SJSA1 (cell line): ENCODE measurements at places on chromosomes 3 and 15. TPM values are rescaled to one million over a fixed set of nuclear protein-coding genes. Genes with fewer than 3 reads are reported as not detected.
A peak's percentile ranks its signal among the peaks of the same experiment; 100 is the strongest.

GRCh38 chr3:189699885-189700284 is 68.7 kb downstream of the TP63 start:
- no peak for DNase-seq

Gene CHRM5
- total RNA-seq, result 0.11 TPM in 1 of 2 replicates, not detected in the other

Gene MKRN2OS
- total RNA-seq, result not detected in 2 replicates

DNA sequence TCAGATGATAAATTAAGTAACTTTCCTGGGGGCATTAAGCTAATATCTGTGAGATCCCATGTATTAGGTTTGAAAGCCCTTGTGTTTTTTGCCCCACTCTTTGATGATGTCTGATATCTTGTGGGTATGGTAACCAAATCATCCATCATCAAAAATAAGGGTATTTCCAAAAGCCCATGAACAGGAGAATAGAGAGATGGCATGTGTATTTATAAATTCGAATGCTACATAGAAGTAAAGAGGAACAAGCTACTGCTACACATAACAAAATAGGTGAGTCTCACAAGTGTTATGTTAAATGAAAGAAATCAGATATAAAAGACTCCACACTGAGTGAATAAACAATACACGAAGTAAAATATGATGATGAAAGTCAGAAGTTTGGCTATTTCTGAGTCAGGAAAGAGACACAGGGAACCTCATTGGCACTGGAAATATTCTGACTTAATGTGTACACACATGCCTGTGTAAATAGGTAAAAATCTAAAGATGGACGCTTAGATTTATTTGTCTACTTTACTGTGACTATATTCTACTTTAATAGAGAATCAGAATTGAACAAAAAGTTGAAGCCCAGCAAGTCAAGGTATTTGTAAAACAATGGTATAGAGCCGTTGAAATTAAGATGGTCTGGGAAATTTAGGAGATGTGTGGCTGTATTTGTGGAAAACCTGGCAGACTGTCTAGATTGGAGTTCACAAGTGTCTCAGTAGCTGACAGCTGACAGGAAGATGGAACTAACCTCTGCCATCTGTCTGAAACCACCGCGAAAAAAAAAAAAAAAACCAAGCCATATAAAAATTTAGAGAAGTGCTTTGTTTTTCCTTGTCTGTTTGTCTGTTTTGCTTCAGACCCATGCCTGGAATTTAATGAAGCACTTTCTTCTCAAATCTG is 111.0 kb upstream of the TGFBR2 start:
- DNase-seq, result no peak

- DNase-seq, result no peak
These were observed 231.2 kb downstream of the THSD4 start for GRCh38 chr15:71346464-71346863.

DNA sequence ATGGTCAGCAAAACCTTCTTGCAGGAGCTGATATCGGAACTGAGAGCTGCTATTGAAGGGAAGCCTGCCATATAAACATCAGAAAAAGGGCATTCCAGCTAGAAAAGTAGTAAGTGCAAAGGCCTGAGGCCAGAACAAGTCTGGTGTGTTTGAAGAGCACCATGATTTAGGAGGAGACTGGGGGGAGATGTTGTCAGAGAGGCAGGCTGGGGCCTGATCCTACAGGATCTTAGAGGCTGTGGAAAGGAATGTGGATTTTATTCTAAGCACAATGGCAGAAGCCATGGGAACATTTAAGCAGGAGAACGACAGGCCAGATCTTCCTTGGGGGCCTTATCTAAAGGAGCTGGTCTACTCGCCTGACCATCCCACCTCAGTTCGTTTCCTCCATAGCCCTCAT is 5.1 kb upstream of the MUC13 start:
- DNase-seq, result no peak

DNA sequence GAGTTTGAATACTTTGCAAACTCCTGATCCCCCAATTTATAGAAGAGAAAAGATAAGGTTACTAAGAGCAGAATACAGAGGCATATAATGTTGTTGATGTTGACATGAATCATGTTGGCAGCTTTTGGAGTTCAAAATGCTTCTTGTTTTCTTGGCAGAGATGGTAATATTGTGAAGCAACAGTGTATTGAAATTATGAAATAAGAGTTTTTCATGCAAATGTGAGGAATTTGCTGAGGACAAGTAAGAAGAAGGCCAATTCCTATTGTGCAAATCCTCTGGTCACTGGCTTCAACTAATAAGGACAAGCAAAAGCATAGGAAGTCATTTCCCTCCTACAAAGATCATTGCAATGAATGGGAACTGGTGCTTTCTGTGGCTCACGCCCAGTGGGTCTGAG is 126.9 kb upstream of the CHL1 start:
- DNase-seq, result no peak

Gene SEC22C
- total RNA-seq, result 66.1 and 78.7 TPM in 2 replicates

Gene RCCD1
- 31.2 and 51.3 TPM in 2 replicates for total RNA-seq

Gene NUP210
- 0.05 TPM in 1 of 2 replicates, not detected in the other for total RNA-seq

GRCh38 chr15:80154336-80154735 is 1.5 kb downstream of the FAH start:
- DNase-seq, result no peak

DNA sequence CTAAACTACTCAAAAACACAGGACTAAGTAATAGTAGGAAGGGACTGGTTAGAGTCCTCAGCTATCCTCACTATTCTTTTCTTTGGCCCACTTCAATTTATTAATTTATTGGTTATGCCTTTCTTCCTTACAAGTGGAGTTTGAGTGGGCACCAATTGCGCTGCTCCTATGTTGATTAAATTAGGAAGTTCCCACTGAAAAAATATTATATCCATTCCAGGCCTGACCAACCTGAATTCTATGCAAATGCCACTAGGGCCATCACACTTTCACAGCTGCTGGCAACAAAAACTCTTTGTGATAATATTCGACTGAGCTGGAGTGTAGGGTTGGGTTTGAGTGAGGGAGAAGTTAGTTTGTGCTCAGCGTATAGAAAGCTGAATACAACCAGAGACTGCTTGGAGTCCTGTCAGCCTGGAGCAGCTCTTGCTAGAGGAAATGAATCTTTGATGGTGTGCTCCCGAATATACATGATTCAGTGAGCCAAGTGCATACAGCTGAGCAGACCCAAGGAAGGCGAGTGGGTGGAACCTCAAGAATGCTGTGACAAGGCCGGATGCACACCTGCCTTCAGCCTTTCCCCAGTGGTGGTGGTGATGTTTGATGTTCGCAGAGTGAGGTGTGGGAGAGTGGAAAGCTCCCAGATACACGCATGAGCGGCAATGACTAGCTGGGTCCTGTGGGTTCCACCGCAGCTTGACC is 1.5 kb downstream of the ARHGEF3 start:
- DNase-seq, result no peak

Gene LSAMP
- total RNA-seq, result not detected in 2 replicates

DNA sequence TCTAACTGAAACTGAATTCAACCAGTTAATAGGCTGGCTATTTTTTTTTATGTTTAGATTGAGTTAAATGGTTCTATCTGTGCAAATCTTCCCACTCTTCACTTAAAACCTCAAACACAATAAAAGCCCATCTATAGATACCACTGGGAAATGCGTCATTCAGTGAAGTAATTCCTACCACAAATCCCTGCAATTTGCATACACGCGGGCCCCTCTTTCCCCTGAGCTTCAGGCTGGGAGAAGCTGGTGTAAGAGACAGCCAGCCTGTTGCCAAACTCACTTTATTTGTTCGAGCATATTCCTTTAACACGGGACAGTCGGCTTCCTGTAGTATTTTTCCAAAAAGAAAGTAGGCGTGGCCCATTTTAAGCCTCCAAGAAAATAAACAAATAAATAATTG is 26.0 kb upstream of the MCTP2 start:
- DNase-seq, result peak; percentile 56

Gene LSMEM2
- not detected in 2 replicates for total RNA-seq

DNA sequence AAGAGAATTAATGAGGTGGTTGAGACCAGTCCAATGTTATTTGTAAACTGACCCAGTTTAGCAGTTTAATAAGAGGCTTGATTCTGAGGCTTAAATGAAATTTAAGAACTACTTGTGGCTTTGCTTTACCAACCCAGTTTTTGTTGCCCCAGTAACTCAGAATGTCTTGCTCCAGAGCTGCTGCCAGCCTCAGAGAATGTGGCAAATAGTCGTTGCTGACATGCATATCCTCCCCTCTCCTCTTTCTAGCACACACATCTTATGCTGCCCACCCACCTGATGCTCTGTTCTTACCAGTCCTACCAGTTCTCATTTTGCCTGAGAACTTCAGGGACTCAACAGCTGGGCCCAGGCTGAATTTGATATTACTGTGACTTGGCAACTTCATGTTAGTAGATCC is 92.4 kb upstream of the TSC22D2 start:
- DNase-seq, result no peak

DNA sequence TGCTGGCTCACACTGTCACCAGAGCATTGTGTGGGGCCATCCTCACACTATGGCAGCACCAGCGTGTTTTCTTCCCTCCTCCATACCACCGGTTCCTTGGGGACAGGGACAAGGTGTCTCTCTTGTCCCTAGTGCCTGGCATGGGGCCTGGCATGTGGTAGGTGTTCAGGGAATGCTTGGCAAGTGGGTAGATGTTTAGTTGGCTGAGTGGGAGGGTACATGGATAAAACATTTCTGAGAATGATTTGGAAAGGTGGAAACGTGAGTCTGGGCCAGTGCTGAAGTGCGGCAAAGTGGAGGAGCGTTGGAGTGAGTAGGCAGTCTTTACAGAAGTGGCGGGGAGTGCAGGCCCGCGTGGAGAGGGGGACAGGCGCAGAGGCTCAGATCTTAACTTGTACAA is 15.0 kb downstream of the SNAPC5 start:
- no peak for DNase-seq

DNA sequence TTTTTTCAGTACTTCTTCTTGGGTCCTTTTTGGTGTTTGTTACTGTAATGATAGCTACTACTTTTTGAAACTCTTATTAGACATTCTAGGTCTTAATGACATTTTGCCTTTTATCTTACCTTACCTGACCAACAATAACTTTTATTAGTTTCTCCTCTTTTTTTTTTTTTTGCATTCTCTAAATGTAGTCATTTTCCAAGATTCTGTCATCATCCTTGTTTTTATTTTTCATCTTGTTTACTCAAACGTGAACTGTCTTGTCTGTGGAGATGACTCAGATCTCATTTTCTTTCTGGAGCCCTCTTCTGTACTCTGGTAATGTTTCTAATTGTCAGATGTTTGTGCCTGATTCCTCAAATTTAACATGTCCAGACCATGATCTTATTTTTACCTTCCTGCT is 2.9 kb downstream of the ABHD5 start:
- no peak for DNase-seq

DNA sequence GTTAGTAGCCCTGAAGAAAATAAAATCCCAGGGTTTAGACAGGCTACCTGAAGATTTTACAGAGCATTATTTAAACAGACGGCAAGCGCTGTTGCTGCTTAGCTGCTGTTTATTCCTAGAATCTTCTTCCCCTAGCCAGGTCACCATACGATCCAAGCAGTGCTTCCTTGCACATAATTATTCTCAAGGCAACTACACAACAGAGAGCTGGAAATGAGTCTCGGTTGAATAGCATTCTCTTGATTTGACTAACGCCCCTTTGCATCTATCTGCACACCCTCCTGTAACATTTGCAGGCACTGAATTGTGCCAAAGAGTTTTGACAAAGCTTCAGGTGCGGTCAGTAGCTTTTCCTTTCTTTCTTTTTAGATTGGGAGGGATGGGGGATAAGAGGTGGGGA is 564.4 kb downstream of the TBL1XR1 start:
- DNase-seq, result no peak

Gene TRAT1
- total RNA-seq, result not detected in 2 replicates

GRCh38 chr3:8882171-8882593 is 81.1 kb downstream of the RAD18 start:
- no peak for DNase-seq

- DNase-seq, result no peak
These were observed 84.8 kb upstream of the POMGNT2 start for GRCh38 chr3:43190670-43191069.

DNA sequence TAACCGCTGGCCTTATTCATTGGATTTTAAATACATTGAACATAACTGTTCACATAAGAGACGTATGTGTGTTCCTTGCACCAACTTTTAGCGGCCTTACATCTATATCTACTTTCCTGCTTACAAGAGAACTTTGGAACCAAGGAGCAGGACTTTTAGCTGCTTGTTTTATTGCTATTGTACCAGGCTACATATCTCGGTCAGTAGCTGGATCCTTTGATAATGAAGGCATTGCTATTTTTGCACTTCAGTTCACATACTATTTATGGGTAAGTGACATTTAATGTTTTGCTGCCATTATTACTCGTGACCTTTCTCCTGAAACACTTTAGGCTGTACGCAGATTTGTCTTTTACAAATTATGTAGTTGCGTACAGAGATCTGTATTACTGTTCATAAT is 47.1 kb downstream of the STT3B start:
- DNase-seq, result no peak

Gene ISLR2
- total RNA-seq, result not detected in 2 replicates

DNA sequence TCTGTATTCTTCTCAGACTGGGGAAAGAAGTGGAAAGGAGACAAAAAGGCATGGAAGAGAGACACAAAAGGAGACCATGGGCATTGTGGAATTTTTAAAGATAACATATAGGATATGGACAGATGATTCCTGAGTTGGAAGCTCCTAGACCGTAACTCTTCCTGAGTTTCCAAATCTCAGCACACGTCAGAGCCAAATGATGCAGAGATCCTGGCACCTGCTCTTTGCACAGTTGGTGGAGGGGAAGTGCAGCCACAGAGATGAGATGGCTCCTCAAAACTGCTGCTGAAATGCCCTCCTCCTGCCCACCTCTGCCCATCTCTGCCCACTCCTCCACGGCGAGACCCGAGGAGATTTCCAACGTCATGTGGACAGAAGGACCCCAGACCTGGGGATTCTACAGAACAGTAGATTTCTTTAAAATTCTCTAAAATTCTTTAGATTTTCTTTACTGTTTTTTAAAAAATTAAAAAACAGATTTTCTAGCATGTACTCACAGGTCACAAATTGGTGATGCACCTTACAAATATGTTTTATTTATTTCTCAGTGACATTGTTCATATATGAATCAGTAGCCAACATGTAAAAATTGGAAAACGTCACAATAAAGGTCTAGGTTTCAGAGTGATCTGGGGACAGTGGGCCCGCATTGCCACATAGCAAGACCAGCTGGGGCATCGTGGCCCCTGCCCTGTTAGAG is 8.1 kb downstream of the CPN2 start:
- DNase-seq, result no peak

- DNase-seq, result no peak
These were observed 1.6 kb upstream of the PRKCD start for GRCh38 chr3:53159156-53160060.

- DNase-seq, result no peak
These were observed 903.2 kb downstream of the MCTP2 start for GRCh38 chr15:95134431-95135110.

Gene COLQ
- 0.29 TPM in 1 of 2 replicates, not detected in the other for total RNA-seq

- peak; percentile 82 for DNase-seq
These were observed 45.3 kb upstream of the VILL start for GRCh38 chr3:37945156-37945806.
